Activated T-cell treated with anti-CD3 and anti-CD28 coated beads for 24 hours (primary cell): ENCODE measurements at places on chromosomes 5 and 9.

DNA sequence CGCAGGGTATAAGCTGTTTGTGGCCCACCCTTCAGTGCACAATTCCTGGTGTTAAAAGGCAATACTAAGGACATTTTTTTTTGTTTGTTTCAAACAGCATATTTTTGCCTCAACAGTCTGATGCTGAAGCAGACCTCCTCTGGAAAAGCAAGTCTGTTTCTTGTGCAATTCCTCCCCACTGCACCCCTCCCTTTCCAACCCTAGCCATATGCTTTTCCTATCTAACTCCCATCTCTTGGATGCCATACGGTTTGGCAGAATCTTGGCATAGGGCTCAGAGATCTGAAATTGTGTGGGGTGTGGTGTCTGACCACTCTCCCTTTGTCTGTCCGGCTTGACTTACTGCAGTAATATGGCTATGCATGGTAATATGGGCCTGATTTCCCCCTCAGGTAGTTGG lies 161.6 kb downstream of the TMEM38B start:
- DNase-seq = no peak

- no peak for DNase-seq
These were observed 84.3 kb downstream of the SLF1 start for GRCh38 chr5:94702729-94703128.

- no peak for DNase-seq
These were observed 12.4 kb downstream of the IPPK start for GRCh38 chr9:92657296-92658094.

DNA sequence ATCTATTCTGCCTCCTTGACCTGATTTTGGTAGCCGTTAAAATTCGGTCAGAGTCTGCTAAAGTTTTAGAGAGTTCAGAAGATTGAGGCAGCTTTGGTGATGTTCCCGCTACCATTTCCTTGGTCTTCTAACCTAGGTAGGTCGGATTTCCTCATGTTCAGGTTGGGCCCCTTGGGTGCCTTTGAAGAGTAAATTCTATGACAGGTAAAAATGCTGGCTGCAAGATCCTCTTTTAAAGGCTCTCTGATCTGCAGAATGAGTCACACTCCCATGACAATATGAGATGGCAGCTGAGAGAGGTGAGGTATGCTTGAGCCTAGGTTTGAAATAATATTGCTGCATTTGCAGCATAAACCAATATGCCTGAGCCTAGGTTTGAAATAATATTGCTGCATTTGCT lies 198.9 kb downstream of the TSSK1B start:
- no peak for DNase-seq

DNA sequence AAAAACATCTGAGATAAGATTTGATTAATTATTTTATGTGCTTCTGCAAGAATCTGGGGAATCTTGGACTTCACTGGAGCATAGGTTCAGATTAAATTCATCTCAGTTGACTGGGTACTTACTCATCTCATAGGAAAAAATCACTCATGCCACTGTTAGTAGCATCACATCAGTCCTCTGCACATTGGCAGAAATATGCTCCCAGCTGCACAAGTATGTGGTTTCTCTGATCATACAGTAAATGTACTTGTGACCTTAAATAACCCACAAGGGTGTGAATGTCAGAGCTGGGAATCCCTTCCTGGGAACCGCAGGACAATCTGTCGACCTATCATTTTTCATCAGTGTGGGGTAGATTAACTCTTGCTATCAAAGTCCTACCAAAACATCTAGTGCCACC lies 203.7 kb upstream of the SLC24A2 start:
- DNase-seq = no peak

DNA sequence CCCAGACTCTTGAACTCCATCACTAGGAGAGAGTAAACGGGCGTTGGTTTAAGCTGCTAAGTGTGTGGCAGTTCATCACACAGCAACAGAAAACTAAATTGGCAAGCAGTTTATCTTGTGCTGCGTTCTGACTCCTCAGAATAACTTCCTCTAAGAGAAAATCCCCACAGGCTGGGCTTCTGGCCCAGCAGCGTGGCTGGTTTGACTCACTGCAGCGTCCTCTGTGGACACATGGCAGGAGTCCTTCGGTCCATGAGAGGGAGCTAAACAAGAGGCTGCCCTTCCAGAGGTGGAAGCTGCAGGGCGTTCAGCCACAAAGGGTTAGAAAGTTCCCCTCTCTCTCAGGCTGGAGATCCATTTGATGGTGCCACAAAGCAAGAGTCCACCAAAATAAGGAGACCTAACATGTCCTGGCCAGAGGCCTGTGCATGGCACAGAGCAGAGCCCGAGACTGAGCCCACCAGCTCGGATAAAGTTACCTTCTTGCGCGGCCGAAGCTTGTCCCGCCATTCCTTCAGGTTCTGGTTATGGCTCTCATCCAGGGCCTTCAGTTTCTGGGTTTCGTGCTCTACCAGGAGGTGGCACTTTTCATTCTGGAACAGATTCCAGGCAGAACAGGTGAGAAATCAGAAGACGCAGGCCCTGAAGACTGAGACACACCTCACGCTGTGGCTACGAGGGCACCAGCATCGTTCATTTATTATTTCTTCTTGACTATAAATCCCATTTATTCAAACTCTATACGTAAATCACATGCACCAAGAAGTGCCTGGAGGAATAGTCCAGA lies 46.2 kb upstream of the FBXW11 start:
- no peak for DNase-seq

- no peak for DNase-seq
These were observed 28.5 kb downstream of the NFIL3 start for GRCh38 chr9:91395106-91395552.

GRCh38 chr9:84919440-84919839 lies 249.9 kb downstream of the NTRK2 start:
- DNase-seq = no peak

DNA sequence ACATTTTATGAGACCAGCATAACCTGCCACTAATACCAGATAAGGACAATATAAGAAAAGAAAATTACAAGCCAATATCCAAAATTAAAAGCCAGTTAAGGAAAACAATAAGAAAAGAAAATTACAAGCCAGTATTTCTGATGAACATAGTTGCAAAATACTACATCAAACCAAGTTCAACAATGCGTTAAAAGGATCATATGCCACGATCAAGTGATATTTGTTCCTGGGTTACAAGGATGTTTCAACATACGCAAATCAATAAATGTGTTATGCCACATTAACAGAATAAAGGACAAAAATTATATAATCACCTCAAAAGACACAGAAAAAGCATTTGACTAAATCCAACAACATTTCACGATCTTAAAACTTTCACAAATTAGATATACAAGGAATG lies 431.9 kb downstream of the ELAVL2 start:
- DNase-seq = no peak

- no peak for DNase-seq
These were observed 543.2 kb upstream of the SGCD start for GRCh38 chr5:155783791-155784190.

DNA sequence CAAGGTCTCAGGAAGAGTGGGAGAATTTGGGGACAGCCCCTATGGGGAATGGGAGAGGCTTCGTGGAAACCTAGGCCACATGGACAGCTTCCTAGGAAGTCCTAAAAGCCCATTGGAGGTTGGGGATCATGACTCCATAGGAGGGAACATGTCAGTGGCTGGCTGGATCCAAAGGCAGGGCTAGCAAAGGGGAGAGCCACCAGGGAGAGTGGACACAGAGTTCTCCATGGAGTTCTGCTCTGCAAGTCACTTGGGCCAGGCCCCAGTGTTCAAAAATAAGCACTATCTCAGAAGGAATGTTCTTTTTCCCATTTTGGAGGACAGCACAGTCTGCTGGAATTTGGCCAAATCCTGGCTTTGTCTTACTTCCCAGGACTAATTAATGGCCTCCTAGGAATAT lies 140.6 kb upstream of the RAD23B start:
- DNase-seq = no peak

DNA sequence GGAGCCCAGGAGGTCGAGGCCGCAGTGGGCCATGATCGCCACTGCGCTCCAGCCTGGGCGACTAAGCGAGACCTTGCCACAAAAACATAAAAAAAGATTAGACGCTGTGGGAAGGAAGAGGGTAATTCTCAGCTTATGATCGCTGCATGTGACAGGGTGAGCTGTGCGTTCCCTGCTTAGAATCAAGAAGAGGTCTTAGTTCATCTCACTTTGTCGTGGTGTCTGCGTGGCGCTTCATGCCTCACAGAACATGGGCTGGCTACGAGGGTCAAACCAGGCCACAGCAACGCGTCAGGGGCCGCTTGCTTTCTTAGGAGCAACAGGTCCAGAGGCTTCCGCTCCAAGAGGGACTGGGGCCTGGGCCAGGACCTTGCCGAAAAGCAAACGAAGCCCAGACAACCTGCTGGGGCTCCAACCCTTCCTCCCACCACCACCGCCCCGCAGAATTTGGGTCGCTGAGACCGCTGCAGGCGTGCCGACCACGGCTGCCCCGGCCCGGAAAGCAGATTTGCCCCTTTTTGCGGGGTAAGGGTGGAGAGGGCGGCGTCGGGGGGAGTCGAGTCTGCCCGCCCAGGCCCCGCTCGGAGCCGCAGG lies 10.0 kb upstream of the GRIN1 start:
- no peak for DNase-seq

DNA sequence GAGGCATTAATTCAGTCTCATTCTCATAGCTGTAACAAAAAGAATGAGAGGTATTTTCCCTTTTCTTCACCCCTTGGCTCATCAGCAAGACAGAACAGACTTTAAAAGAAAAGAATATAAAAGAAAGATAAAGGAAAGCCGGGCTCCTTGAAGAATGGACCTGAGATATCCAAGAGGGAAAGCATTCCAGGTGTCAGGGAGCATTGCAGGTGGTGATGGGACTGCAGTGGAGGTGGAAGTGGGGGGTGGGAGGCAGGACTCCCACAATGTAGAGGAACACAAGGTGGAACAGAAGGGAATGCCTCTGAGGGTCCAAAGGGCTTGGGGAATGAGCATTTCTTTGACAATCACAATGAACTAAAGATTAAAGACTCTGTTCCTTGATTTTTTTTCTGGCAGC lies 10.7 kb upstream of the PUM3 start:
- DNase-seq = no peak

DNA sequence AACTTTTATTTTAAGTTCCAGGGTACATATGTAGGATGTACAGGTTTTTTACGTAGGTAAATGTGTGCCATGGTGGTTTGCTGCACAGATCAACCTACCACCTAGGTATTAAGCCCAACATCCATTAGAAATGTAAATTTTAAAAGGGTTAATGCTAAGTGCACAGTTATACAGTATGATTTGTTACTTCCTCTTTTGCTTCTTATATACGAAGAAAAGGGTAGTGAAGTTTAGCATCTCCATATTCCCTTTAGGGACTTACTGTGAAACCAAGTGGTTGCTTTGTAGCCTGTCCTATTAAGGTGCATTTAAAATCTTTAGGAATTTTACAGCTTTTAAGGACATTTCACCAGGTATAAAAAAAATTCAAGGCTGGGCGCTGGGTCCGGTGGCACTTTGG lies 46.4 kb downstream of the RBM27 start:
- DNase-seq = no peak

- DNase-seq = no peak
These were observed 23.4 kb downstream of the CORO2A start for GRCh38 chr9:98168941-98169488.
